ENCODE measurements at places on chromosomes 3 and 15. TPM values are rescaled to one million over a fixed set of nuclear protein-coding genes. Genes with fewer than 3 reads are reported as not detected.

PAQR5 gene
- total RNA-seq: 7.8 TPM

- peaks cover 7% of the 10 kb centered on the region for H3K36me3 ChIP-seq
- H3K27ac ChIP-seq: no peak overlapping the region
- no peak overlapping the region for H3K4me3 ChIP-seq
- no peak for DNase-seq
- no peaks in the 10 kb centered on the region for H3K27me3 ChIP-seq
These were observed 41.5 kb downstream of the TGM4 start for GRCh38 chr3:44915702-44916438.

GRCh38 chr3:72892081-72892775 is 4.4 kb downstream of the GXYLT2 start:
- no peaks in the 10 kb centered on the region for H3K36me3 ChIP-seq
- H3K27me3 ChIP-seq: peaks cover 11% of the 10 kb centered on the region
- H3K4me3 ChIP-seq: no peak overlapping the region
- no peak overlapping the region for H3K27ac ChIP-seq
- no peak for DNase-seq
- peaks cover 43% of the 10 kb centered on the region for H3K4me1 ChIP-seq

- no peak overlapping the region for H3K27ac ChIP-seq
- H3K4me1 ChIP-seq: no peaks in the 10 kb centered on the region
- no peak overlapping the region for H3K4me3 ChIP-seq
- DNase-seq: no peak
- H3K36me3 ChIP-seq: no peaks in the 10 kb centered on the region
- H3K27me3 ChIP-seq: peaks cover 6% of the 10 kb centered on the region
These were observed 4.8 kb downstream of the GPR15 start for GRCh38 chr3:98536456-98537017.

DNA sequence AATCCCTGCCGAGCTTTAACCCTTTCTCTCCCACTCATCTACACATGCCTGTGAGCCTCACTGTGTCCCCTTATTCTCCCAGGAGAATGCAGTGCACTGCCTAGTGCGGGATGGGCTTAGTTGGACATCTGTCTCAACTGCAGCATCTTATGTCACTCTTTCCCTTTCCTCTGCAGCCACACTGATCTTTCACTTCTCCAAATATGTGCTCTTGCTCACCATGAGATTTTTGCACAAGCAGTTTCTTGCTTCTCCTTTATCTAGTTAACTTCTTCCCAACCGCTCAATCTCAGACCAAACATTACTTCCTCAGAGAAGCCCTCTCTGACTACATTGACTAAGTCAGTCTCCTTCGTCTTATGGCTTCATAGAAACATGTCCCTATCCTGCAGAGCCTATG is 292.3 kb downstream of the KBTBD8 start:
- no peak for DNase-seq
- no peaks in the 10 kb centered on the region for H3K27me3 ChIP-seq
- no peaks in the 10 kb centered on the region for H3K4me1 ChIP-seq
- H3K27ac ChIP-seq: no peak overlapping the region

QRICH1 gene
- total RNA-seq: 123 TPM

DNA sequence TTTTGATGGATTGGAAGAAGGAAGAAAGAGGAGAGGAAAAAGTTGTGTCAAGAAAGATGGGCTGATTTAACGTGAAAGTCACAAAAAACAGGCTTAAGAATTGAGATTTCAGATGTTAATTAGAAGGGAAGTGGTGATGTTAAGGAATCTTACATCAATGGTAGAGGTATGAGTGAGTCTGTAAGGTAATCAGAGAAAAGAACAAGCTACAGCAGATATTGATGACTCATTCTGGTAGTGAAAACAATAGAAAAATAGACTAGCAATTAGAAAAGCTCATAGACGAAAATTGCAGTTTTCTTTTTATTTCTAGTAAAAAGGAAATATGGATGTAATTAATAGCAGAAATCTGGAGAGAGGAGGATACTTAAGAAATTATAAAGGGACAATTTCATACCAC is 559.6 kb downstream of the MCTP2 start:
- no peaks in the 10 kb centered on the region for H3K36me3 ChIP-seq
- H3K4me1 ChIP-seq: peaks cover 8% of the 10 kb centered on the region
- H3K27me3 ChIP-seq: no peaks in the 10 kb centered on the region

- H3K27ac ChIP-seq: no peak overlapping the region
- no peaks in the 10 kb centered on the region for H3K4me1 ChIP-seq
- H3K4me3 ChIP-seq: no peak overlapping the region
These were observed 118.0 kb downstream of the CACNA2D3 start for GRCh38 chr3:54240309-54240708.

DNA sequence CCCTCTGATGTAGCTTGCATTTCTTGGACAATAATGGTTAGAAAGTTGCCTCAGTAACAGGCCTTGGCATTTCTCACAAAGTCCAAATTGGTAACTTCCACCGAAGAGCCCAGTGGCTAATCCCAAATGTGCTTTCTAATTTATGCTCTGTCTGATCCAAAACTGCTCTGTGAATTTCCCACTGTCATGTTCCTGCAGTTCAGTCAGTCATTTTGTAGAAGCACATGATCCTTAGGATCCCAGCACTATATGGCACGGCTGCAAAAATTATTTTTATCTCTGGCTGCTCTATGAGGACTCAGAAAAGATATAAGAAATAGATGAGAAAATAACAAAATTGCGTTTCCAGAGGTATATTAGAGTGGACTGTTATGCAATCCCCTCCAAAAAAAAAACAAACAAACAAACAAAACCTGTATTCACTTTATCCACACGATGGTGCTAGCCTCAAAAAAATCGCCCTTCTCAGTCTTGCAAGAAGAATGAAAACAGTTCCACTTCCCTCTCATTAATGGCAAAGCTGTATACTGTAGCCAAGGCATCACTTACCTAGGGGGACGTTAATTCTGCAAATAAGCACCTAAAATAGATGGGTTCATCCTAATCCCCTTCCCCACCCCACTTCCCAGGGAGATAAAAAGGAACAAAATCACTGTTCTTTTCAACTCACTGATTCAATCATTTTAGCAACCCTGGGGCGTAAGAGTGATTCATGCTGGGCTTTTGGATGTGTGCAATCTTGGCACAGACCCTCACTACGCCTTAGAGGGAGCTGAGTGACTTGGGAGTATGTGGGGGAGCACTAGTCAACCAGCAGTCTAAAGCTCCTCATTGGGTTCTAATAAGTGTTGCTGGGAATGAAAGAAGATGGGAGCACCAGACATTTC is 61.3 kb downstream of the TMCO5A start:
- H3K4me1 ChIP-seq: peaks cover 19% of the 10 kb centered on the region
- no peak for DNase-seq
- H3K36me3 ChIP-seq: no peaks in the 10 kb centered on the region
- no peak overlapping the region for H3K4me3 ChIP-seq
- no peaks in the 10 kb centered on the region for H3K27me3 ChIP-seq

- H3K36me3 ChIP-seq: peaks cover 4% of the 10 kb centered on the region
- no peak for DNase-seq
- peak within 1 kb of the TSS; percentile 90 for H3K4me3 ChIP-seq
- H3K27me3 ChIP-seq: peaks cover 25% of the 10 kb centered on the region
These were observed at the start of gene SNX22 for GRCh38 chr15:64151727-64152506. SNX22 (plus strand) TSS chr15:64151731; CDS start chr15:64151776, 45 bp downstream.

BSN gene
- 3.9 TPM for total RNA-seq

MCCC1 gene
- 40.9 TPM for total RNA-seq

CACNA1D gene
- total RNA-seq: 17.4 TPM

DNA sequence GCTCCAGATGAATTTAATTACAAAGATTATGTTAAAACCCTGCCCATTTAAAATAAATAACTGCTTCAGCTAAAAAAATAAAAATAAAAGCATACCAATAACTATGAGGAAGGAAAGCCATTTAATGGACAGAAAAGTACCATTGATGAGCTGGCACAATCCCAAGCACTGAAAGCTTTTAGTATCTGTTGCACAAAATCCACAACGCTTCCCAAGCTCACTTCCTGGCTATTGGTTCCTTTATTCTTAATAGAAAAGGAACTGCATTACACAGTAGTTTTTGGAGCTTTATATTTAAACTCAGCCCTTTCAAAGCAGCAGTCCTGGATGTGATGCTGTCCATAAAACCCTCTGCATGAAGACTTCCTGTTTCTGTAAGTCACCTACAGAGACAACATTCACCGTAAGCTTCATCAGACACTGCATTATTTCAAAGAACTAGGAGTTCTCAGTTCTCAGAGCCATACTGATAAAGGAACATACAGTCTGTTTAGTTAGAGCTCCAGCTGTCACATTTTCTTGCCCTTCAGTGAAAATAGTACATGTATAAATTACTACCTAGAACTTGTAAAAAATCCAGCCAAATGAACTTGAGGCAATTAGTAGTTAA is 81.5 kb downstream of the CSNK1G1 start:
- H3K4me3 ChIP-seq: no peak overlapping the region
- no peaks in the 10 kb centered on the region for H3K27me3 ChIP-seq
- no peaks in the 10 kb centered on the region for H3K4me1 ChIP-seq
- no peak overlapping the region for H3K27ac ChIP-seq
- H3K36me3 ChIP-seq: peaks cover 4% of the 10 kb centered on the region

PLCB2 gene
- total RNA-seq: 5.8 TPM

GRCh38 chr3:54536450-54536849 is 391.4 kb downstream of the LRTM1 start:
- no peak overlapping the region for H3K27ac ChIP-seq
- H3K27me3 ChIP-seq: peaks cover 40% of the 10 kb centered on the region
- H3K36me3 ChIP-seq: no peaks in the 10 kb centered on the region
- no peak overlapping the region for H3K4me3 ChIP-seq

MUC4 gene
- total RNA-seq: 2.4 TPM

DNA sequence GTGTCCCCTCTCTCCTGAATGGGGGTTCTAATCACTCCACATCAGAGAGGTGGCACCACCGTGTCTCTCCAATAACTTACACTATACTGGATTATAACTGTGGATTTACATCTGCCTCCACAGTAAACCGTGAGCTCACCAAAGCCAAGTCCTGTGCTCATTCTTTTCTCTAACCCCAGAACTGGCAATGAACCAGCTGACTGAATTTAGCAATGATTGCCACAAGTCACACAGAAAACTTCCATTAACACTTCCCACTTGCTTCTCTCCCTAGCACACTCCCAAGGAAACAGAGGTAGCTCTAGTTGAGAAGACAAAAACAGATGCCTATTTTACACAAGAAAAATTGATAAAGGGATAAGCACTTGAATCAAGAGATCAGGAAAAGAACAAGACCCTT is 361.3 kb downstream of the ULK4 start:
- H3K27me3 ChIP-seq: peaks cover 4% of the 10 kb centered on the region
- H3K4me1 ChIP-seq: no peaks in the 10 kb centered on the region
- DNase-seq: no peak

PP2D1 gene
- not detected for total RNA-seq
